Left renal cortex interstitium (tissue), 4 donors: ENCODE measurements at places on chromosomes 2 and 18. TPM values are rescaled to one million over a fixed set of nuclear protein-coding genes. Genes with fewer than 3 reads are reported as not detected.

- no peak for DNase-seq
These were observed 13.0 kb downstream of the KANSL1L start for GRCh38 chr2:210158236-210158635.

- DNase-seq = no peak
These were observed 118.5 kb upstream of the HDAC4 start for GRCh38 chr2:239519089-239519920.

DNA sequence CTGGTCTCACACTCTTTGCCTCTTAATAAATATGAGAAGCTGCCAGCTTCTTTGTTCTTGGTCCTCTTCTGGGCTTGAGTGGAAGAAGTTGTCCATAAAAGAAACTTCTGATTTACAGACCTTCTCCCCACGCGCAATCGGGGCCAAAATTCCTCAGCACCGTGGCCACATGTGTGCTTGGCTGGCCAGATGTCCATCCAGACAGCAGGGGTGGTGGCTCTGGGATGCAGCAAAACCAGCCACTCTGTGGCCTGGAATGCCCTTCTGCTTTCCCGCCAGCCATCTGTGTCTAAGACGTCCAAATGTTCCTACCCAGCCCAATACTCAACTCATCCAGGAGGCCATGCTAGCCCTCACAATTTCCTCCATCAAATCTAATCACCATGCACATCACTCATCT lies 250.8 kb downstream of the EN1 start:
- DNase-seq = no peak

DNA sequence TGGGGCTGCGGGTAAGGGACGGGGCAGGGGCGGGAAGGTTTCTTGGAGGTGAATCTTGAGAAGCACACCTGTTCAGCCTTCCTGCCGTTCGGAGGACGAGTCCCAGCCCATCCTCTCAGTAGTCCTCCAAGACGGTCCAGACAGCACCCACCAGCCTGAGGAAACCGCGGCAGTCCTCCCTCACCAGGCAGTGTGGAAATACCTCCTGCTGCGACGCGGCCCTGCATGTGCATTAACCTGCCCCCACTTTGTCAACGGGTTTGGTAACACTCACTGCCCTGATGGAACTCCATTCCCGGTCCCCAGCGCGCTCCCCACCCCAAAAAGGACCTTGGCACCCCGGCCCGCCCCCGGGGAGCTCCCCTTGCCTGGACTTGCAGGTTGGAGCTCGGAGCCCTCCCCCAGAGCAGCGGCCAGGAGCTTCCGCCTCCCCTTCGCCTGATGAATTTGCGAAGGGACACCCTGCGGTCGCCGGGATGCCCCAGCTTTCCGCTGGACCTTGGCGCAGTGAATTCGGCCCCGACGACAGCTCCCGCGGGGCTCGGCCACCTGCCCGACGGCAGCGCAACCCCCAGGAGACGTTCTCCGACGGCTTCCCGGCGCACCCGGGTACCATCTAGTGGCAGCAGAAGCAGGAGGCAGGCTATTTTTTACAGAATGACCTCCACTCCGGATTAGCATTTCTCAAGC lies 31.5 kb downstream of the ACVR1C start:
- DNase-seq = no peak

Gene ADCYAP1
- 0.17 TPM for polyA plus RNA-seq

- DNase-seq = no peak
These were observed 297.9 kb downstream of the NDUFA10 start for GRCh38 chr2:239727182-239727775.

GRCh38 chr2:46009772-46010171 lies 287.4 kb upstream of the EPAS1 start:
- no peak for DNase-seq

DNA sequence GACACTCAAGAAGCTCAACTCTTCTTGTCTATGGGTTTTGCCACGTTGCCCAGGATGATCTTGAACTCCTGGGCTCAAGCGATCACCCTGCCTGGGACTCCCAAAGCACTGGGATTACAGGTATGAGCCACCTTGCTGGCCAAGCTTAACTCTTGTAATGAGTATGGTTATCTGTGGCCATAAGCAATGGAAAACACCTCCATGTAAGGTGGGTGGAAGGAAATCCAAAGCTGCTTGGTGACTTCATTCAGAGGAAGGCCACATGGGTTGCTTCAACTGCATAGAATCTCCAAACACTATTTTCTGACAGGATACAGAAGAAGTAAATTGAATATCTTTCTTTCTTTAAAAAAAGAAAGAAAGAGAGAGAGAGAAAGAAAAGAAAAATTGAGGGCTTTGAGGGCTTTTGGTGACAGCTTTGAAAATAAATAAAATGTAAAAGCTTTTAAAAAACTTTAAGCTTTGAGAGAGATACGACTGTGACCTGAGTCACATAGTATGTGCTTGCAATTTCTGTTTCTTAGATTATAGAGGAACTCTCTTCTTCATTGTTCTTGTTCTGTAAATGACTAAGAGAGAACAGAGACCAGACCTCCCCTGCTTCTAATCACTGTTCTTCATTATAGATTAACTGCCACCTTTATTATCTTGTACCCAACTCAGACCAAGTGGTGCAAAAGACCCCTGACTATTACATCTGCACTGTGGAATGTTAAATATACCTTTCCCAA lies 123.1 kb upstream of the NDUFV2 start:
- no peak for DNase-seq

Gene EFHD1
- 53.7 TPM for polyA plus RNA-seq

Gene SLC11A1
- 2.4 TPM for polyA plus RNA-seq

Gene MAP3K20
- 24.2 TPM for polyA plus RNA-seq
